ENCODE measurements at places on chromosomes 3 and 15.

DNA sequence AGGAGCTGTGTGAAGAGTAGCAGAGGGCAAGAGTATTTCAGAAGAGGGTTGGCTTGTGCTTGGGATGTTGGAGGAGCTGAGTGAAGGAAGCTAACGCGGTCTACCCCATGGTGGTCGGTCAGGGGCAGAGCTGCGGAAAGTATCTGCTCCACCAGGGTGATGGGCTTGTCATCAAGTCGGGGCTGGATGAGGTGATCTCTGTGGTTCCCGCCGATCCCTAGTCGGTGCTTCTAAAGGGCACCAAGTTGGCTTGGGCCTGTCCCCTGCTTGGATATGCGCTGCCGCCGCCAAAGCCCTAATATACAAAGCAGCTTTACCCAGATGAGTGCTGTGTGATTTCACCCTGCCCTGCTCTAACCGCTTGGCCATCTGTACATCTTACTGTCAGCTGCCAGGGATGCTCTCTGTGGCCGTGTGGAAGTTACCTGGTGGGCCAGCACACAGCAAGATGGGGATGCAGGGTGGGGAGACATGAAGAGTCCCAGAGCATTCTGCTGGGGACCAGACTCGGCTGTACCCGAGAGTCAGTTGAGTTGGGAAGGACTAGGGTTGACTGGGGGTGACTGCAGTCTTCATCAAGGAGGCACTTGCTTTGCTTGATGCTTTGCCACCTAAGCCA, 226.1 kb upstream of the BHLHE40 start:
- DNase-seq = no peak

GRCh38 chr3:124845406-124845805, 41.8 kb downstream of the ITGB5 start:
- no peak for DNase-seq

- DNase-seq = no peak
These were observed 26.6 kb upstream of the ACAN start for GRCh38 chr15:88776646-88777045.

- DNase-seq = no peak
These were observed 51.7 kb downstream of the CHSY1 start for GRCh38 chr15:101200181-101200580.

GRCh38 chr3:13886593-13887129, 6.8 kb upstream of the WNT7A start:
- no peak for DNase-seq

GRCh38 chr15:90184119-90184785, 16.9 kb upstream of the SEMA4B start:
- peak; percentile 76 for DNase-seq

GRCh38 chr3:124601190-124601589, 129.1 kb upstream of the UMPS start:
- no peak for DNase-seq

- DNase-seq = no peak
These were observed 214.3 kb downstream of the ADAMTS9 start for GRCh38 chr3:64473466-64473865.

DNA sequence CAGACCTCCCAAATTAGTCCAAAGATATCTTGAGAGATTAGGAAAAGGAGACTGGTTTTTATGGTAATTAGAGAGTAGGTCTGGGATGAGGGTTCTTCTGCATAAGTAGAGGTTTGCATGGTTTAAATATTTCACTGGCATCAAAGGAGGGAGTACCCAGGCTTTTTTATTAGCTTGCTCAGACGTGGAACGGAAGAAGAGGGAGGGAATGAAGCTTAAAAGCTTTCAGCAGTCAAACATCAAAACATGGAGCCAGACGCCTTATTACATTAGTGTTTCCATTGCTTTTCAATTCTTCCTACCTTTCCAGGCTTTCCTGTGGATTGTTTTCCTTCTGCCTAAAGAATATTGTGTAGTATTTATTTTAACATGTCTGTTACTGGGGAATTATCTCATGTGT, 342.1 kb upstream of the SOX2 start:
- no peak for DNase-seq

GRCh38 chr3:115615001-115615814, 8.1 kb upstream of the GAP43 start:
- no peak for DNase-seq

GRCh38 chr15:72163719-72164118, 33.9 kb downstream of the GRAMD2A start:
- no peak for DNase-seq

- no peak for DNase-seq
These were observed 322.9 kb downstream of the SLC9A9 start for GRCh38 chr3:143525408-143525807.

GRCh38 chr15:83310521-83311456, 26.3 kb upstream of the BNC1 start:
- no peak for DNase-seq

- DNase-seq = no peak
These were observed 736.9 kb upstream of the CCDC54 start for GRCh38 chr3:106640353-106640752.

DNA sequence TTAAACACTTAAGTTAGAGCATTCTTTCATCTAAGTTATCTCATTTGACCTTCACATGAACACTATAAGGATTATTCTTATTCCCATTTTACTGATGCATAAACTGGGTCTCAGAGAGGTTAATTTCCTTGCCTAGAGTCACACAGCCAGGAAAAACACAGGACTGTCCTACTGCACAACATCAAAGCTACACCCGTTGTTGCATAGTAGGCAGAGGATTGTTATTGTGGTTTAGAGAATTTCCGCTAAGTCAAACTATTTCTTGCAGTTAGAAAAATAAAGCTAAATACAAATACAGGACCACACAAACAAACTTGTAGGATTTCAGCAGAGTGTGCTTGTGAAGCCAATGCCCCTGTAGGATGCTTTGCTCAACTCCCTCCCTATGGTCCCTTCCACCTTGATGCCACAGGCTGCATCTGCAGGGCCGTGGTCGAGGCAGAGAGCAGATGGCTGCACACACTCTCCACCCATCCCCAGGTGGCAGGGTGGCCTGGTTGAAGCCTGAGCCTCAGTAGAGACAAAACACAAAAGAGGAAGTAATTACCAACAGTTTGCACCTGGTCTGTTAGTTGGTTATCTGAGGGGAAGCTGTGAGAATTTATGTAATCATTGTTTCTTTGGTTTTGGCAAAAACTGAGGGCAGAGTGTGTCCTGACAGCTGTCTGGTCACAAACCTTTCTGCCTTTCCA, 41.1 kb upstream of the SKOR1 start:
- peak; percentile 65 for DNase-seq

GRCh38 chr3:142888099-142888480, 793 bp downstream of the PCOLCE2 start:
- no peak for DNase-seq

DNA sequence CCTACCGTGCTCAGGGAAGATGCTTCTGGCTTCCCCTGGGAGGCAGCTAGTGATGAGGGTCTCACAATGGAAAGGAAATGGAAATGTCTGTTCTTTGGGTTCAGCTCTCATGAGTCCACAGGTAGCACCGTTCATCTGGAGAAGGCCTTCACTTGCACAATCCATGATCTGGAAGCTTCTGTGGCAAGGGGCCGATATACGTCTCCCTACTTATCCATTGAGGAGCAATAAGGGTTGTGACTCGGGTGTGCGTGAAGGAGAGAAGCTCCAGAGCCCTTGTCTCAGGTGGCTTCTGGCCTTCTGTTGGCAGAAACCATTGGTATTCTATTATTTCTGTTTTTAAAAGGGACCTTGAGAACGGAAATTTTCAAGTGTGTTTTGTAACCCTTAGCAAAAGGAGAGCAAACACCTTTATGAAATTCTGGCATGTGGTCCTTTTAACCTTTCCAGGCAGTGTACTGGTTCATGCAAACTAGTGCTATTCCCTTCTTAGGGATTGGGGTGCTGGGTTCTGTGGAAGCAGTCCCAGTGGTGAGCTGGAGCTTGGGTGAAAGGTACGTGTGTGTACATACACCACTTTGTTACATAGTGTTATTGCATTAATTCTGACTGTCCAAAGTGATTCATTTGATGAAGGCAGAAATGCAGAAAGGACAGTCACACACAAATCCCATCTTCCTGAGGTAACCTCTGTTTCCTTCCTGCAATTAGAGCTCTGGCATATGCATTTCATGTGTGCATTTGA, 32.5 kb downstream of the KLF13 start:
- DNase-seq = no peak

- no peak for DNase-seq
These were observed 10.1 kb downstream of the ITGA11 start for GRCh38 chr15:68421798-68422402.

GRCh38 chr3:48226939-48227338, 3.6 kb downstream of the CAMP start:
- no peak for DNase-seq

GRCh38 chr3:153657461-153657860, 463.7 kb upstream of the ARHGEF26 start:
- DNase-seq = no peak

DNA sequence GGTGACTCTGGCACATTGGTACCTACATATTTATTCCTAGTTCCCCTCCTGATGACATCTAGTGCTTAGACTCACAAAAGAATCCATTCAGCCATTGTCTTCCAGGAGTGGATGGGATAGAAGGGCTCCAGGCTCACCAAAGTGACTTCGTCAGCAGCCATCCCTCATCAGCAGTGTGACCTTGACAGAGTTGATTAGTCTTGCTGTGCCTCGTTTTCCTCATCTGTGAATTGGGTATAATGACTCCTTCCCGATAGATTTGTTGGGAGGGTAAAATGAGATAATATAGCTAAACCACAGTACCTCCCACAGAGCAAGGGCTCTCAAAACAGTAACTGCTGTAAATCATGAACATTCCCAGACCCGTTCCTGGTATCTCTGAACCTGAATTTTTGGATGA, 10.7 kb downstream of the ACAN start:
- no peak for DNase-seq

- DNase-seq = no peak
These were observed 531.4 kb downstream of the FOXP1 start for GRCh38 chr3:71051893-71052687.

- DNase-seq = peak; percentile 83
These were observed 619 bp downstream of the ATXN7 start for GRCh38 chr3:63864008-63864964.

DNA sequence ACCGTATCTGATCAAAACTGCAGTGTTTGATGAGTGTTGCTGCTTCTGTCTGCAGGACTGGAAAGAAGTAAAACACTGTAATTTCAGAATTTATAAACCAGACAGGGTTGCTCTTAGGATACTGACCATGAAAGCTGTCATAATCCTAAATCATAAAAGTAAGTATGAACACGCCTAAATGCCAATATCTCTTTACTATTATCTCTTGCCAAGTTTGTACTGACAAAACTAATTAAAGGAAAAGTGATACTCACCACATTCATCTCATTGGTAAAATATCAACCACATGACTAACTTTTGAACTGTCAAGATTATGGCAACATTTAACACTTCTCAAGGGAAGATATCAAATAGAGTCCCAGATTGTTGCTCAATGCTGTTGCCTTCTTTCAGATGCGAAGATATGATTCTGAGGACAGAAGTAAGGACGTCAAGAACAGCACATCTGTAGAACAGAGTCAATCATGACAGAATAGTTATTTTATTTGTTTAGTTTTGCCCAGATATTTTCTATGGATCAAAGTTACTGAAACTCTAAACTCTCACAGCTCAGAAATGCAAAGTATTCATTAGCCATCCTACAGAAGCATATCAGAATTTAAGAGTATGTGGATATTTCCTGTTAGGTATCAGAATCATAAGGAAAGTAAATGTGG, 61.4 kb upstream of the COL8A1 start:
- DNase-seq = no peak

- DNase-seq = no peak
These were observed 56.9 kb upstream of the C3orf49 start for GRCh38 chr3:63762180-63762579.

- no peak for DNase-seq
These were observed 241.8 kb downstream of the CTNNB1 start for GRCh38 chr3:41441139-41441538.

DNA sequence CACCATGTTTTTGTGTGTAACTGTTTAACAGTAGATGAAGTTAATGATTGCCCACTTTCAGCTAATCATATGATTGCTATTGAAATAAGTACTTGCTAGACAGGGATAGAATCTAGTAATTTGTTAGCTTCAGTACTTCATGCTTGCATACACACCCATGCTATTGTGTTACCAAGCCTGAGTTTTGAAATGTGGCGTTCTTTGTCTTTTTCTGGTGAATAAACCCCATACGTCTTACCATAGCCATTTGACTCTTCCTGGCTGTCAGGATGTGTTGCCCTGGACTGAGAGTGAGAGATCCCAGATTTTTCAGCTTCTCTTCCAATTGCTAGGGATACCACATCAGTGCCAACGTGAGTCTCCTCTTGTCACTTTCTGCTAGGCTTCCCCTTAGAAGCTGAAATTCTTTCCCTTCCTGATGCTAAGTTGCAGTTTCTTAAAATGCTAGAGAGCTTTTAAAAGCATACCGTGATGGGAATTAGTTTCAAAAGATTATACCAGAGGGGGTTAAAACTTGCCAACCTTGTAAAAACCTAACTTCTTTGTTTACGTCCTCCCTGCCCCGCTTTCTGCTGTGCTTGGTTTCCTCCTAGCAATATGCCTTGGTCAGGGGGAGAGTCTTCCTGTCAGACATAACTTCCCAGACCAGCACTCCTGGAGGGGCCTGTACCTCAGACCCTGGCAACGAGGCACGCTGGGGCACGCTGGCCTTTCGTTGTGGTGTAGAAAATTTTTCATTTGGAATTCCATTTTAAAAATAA, 62.9 kb upstream of the ULK4 start:
- no peak for DNase-seq

DNA sequence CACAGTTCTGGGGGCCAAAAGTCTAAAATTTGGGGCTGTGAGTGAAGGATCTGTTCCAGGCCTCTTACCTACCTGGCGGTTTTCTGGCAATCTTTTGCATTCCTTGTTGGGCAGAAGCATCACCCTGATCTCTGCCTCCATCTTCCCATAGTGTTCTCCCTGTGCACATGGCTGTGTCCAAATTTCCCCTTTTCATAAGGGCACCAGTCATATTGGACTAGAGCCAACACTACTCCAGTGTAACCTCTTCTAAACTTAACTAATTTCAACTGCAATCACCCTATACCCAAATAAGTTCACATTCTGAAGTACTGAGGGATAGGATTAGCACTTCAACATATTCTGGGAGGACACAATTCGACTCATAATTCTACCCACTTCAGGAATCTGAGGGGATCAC, 85.0 kb downstream of the CCNL1 start:
- DNase-seq = no peak

DNA sequence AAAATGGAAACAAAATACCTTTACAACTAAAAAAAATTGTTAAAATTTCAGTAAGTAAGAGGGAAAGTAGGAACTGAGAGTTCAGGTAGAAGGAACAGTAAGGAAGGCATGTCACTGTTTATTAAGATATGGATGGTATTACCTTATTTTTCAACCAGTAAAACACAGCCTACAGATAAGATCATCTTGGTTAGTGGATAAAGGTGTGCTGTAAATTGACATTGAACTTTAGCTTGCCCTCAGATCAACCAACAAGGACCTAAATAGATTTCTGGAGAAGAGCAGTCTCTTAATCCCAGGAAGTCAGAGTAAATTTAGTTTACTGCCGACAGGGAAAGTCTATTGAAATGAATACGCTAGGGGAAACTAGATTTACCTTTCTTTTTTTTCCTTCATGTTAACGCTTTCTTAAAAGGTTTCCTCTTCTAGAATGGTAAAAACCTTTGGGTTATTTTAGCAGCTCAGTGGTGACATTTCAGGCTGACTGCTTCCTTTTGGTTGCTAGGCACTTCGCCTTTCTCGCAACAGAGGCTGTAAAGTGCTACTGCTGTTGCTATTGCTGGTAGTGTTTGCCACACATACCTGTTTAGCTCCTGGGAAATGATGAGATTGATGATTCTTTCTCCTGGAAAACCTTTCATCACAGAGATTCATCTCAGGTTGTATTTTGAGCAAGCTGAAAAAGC, 12.9 kb downstream of the DZIP3 start:
- no peak for DNase-seq

- DNase-seq = no peak
These were observed 110.9 kb upstream of the LYSMD4 start for GRCh38 chr15:99844150-99844549.

All from GM20000 (cell line).